ENCODE measurements at places on chromosomes 16 and 17.

DNA sequence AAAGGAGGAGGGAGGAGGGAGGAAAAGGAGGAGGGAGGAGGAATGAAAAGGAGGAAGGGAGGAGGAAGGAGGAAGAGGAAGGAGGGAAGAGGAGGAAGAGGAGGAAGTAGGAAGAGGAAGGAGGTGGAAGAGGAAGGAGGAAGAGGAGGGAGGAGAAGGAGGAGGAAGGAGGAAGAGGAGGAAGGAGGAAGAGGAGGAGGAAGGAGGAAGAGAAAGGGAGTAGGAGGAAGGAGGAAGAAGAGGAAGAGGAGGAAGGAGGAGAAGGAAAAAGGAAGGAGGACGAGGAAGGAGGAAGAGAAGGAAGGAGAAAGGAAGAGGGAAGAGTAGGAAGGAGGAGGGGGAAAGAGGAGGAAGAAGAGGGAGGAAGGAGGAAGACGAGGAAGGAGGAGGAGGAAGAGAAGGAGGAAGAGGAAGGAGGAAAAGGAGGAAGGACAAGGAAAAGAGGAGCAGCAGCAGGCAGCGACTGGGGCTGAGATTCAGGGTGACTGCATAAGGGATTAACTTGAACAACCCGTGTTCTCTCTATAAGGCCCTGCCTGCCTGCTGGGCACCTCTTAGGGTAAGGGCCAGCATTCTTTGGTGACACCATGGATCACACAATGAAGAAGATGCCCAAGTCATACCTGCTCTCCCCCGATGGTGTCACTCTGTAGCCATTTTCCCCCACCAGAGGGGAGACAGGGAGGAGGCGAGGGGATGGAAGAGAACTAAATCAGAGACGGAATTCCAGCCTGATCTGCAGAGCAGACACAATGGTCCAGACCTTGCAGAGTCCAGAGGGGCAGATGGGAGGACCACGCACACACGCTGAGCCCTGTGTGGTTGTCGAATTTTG lies 1.4 kb upstream of the IL34 start:
- no peak for DNase-seq

- no peak for DNase-seq
Observed at GRCh38 chr17:44236444-44236991, 17.0 kb upstream of the UBTF start.

GRCh38 chr17:78324391-78325075 lies 35.3 kb downstream of the SOCS3 start:
- DNase-seq: no peak

- DNase-seq: no peak
Observed at GRCh38 chr17:59533694-59534093, 31.7 kb upstream of the DHX40 start.

GRCh38 chr16:89423681-89424260 lies 66.6 kb downstream of the ANKRD11 start:
- DNase-seq: no peak

DNA sequence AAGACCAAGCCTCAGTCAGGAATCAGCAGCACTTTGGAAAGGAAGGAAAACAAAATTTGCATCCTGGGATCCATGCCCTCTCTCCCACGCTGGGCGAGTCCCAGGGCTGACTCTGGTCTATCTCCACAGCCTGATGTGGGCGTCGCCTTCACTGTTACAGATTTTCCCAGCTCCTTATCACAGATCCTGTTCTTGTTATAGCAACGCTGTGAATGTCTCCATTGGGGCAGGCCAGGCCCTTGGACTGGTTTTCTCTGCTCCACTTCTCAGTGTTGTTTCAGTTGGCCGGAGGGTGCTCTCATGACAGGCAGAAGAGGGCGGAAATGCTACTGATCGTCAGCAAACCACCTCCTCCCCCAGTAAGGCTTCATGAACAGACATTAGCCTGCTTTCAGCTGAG lies 127.9 kb upstream of the CDH11 start:
- no peak for DNase-seq

DNA sequence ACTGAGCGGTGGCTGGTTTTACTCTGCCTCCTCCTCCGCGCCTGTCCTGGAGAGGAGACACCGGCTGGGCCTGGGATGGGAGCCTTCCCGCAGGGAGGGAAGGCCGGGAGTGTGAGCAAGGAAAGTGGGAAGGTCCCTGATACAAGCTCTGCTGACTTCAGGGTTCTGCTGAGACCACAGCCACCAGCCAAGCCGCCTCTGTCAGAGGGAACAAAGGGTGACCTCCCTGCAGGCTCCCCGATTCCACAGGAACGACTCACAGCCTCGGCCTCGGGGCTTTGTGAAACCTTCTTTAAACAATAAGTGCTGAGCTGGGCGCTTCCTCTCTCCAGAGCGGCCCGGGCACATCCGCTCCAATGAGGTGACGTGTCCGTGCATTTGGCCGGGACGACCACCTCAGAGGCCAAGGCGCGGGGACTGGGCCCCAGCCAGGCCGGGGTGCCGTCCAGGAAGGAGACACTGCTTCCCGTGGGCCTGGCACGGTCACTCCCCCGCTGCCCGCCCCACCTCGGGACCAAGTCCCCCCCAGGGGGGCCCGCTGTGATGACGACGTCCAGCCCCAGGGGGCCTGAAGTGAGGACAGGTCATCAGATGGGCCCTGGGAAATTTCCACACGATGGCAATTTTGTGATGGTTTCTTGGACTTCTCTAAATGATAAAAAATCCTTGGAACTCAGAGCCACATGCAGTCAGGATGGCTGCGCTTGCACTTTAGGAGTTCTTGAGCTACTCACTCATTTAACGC lies 11.8 kb upstream of the CIBAR2 start:
- DNase-seq: peak; percentile 30

- DNase-seq: no peak
Observed at GRCh38 chr17:78112518-78113471, 15.8 kb downstream of the TMC6 start.

- peak; percentile 42 for DNase-seq
Observed at GRCh38 chr17:78013683-78014467, 55.4 kb downstream of the TNRC6C start.

DNA sequence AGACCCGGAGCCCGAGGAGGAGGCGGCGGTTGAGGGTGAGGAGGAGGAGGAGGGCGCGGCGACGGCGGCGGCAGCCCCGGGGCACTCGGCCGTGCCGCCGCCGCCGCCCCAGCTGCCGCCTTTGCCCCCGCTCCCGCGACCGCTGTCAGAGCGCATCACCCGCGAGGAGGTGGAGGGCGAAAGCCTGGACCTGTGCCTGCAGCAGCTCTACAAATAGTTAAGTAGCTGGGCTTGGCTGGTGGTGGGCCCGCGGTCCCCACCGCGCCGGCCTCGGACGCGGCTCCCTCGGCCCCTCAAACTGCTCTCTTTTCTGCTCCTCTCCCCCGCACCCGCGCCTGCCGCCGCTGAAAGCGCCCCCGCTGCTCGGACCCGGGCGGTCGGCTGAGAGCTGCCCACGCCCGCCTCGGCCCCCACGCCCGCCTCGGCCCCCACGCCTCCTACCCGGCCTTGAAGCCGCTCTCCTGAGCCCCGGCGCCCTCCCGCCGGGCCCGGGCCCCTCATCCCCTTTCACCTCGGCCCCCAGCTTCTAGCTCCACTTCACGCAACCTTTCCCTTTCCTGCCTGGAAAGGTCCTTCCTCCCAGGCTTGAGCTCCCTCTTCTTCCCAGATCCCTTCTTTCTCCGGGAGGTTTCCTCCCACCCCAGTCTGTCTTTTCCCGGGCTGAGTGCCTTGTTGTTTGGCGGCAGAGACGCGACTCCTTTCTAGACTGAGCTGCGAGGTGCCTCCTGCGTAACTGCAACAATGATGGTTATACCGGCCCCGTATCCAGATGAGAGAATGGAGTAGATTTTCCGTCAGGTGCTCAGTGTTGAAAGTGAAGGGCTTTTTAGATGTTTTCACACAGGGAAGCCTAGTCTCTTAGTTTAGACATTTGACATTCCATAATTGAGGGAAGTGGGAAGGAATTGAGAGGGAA lies 850 bp downstream of the PPM1E start:
- no peak for DNase-seq

- DNase-seq: no peak
Observed at GRCh38 chr16:74372369-74372768, 3.7 kb upstream of the NPIPB15 start.
